ENCODE measurements at places on chromosomes 4 and X. TPM values are rescaled to one million over a fixed set of nuclear protein-coding genes. Genes with fewer than 3 reads are reported as not detected.
A peak's percentile ranks its signal among the peaks of the same experiment; 100 is the strongest.

DNA sequence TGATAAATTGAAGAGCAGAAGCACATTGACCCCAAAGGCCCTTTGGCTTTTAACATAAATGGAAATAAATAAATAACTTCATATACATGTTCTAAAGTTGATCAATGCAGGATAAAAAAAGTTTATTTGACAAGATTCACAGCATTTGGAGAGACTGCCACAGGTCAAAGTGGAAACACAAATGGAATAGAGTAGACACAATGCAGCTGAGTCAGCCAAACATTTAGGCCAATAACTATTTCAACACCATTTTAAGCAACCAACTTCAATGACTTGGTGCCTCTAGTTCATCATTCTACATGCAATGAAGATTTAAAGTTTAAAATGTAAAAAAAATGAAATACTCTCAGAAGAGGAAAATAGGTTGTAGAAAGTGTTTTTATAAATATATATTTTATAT lies 365.2 kb downstream of the FAT4 start:
- no peak for DNase-seq

GRCh38 chr4:112704991-112705845 lies 68.3 kb downstream of the LARP7 start:
- peak; percentile 18 for DNase-seq

GRCh38 chr4:15506464-15506863 lies 36.8 kb downstream of the CC2D2A start:
- no peak for DNase-seq

The MBNL3 gene
- 9.7 TPM for total RNA-seq

DNA sequence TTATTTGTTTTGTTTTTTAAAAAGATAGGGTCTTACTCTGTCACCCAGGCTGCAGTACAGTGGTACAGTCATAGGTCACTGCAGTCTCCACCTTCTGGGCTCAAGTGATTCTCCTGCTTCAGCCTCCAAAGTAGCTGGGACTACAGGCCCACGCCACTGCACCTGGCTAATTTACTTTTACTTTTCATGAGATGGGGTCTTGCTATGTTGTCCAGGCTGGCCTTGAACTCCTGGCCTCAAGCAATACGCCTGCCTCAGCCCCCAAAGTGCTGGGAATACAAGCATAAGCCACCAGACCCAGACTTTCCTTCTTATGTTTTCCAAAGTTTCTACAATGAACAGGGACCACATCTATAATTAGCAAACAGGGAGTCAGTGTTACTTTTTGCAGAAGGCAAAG lies 37.9 kb upstream of the MXD4 start:
- no peak for DNase-seq

DNA sequence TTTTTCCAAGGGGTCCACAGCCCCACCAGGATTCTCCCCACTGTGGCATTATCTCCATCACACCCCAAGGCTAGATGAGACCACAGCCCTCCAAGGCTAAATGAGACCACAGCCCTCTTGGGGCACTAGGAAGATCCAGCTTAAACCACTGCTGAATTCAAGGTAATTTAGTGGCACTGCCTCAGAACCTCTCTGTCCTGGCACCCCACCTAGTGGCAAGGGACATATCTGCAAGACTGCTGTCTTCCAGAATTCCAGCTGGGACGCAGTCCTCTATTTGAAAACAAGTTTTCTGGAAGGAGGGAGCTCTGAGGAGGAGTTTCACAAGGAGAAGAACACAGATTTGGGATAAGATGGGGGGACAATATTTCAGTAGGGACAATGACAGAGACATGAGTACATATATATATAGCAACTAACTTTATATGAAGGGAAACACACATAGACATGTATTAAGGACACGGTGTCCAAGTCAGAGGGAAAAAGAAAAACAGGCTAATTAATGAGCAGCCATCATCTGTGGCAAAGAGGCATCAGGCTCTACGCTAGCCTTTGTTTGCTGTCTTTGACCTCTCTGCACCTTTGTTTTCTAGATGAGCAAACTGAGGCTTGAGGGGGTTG lies 9.3 kb downstream of the CETN2 start:
- DNase-seq = peak; percentile 17

- DNase-seq = no peak
Observed at GRCh38 chr4:72194046-72194445, 162.2 kb downstream of the NPFFR2 start.

The MTCP1 gene
- 15.4 TPM for total RNA-seq
